ENCODE measurements at places on chromosomes 11 and 22.
A peak's percentile ranks its signal among the peaks of the same experiment; 100 is the strongest.

DNA sequence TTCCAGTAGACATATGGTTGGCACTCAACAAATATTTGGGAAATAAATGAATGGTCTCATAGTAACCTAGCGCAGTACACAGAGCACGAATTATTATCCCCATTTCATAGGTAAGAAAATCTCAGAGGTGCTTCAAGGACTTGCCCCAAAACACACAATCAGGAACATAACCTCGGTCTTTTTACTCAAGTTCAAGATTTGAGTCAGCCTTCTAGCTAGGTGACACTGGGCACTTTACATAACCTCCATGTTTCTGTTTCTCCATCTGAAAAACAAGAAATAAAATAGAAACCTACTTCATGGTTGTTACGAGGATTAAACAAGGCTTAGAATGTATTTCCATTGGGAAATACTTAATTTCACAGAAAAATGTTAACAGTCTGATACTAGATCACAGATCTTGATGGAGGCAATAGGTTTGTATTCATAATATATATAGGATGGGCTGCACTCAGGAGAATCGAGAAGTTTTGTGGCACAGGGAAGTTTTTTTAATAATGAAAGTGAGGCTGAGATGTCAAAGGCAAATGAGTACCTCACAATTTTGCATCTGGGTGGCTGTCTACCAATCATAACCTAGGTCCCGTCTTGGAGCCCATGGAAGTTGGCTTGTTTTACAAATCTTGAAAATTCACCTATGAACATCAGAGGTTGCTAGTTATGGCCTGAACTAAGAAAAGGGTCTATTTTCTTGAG is 147.4 kb upstream of the ZC3H12C start:
- no peak for DNase-seq

DNA sequence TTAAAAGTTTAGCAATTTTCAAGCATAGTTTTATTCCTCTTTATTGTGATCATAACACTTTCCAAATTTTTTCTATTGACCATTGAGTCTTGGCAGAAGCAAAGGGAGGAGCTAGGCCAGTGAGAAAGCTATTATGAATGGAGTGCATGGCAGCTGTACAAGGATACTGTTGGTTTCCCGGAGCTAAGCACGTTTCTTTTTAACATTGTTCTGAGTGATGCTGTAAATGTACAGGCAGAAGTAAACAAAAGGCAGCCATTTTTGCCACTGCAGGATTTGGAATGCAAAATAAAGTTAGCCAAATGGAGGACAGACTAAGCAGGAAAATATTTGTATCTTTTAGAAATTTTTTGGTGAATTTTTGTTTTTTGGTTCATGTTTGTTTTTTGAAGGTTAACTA is 16.2 kb downstream of the CBL start:
- DNase-seq: no peak

DNA sequence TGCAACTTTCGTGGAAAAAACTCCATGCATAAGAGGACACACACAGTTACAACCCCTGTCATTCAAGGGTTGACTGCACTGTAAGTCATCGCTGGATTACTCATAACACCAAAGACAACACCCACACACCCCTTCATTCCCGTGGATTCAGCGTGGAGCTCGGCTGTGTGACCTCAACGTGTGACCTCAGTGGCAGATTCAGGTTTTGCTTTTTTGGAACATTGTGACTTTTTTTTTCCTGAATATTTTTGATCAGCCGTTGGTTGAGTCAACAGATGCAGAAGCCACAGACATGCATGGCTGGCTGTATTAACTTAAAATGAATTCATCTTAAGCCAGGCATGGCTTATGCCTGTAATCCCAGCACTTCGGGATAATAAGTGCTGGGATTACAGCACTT is 19.7 kb upstream of the MUC5AC start:
- no peak for DNase-seq

DNA sequence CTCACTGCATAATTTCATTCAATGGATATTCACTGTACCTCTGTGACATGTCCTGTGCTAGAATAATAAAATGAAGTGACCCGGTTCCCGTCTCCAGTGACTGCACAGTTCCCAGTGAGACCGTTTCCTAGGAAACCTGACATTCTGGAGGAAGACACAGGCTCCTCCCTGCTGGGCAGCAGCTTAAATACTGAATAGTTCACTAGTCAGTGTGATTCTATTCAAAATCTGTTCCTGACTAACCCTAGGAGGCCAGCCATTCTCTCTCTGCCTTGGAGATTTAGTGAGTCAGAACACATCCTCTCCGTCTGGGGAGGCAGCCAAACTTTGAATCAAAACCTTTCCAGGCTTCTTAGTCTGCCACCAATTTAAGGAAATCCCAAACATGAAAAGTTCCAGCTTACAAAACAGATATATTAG is 11.3 kb downstream of the TRIM66 start:
- DNase-seq: peak; percentile 48

DNA sequence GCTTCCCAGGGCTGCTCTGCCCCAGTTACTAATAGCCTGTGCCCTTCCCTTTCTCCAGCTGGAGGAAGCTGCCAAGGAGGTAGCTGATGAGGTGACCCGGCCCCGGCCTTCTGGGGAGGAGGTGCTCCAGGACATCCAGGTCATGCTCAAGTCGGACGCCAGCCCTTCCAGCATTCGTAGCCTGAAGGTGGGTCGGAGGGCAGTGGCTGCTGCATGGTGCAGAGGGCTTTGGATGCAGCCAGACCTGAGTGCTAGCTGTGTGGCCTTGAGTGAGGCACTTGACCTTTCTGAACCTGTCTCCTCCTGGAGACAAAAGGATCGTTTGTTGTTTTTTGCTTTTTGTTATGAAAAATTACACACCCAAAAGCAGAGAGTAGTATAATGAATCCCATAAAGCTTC is 3.4 kb downstream of the MCM5 start:
- DNase-seq: no peak

Measured in mucosa of gallbladder (tissue), 1 donor.